Stimulated activated CD4-positive, alpha-beta T cell treated with anti-CD3 and anti-CD28 coated beads, Interleukin-1b, Interleukin-23, amount 100 ng/mL, for 1 hour (primary cell): ENCODE measurements at places on chromosomes 7 and 10.

DNA sequence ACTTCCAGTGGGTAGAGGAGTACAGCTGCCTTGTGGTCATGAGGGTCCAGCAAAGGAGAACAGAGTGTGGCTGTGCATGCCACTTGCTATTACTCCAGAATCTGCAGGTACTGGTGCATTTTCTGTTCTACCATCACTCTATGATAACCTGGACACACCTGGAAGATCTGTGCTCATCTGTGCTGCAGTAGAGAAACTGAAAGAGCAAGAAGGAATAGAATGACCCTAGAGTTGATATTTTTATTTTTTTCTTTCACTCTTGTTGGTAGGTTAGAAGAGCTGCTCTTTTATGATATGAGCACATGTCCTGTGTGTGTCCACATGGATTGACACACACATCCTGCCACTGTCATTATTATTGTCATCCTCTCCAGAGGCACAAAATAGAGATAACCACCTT, 48.3 kb upstream of the MTURN start:
- DNase-seq = no peak

GRCh38 chr10:96995851-96996250, 163.8 kb downstream of the LCOR start:
- DNase-seq = no peak

DNA sequence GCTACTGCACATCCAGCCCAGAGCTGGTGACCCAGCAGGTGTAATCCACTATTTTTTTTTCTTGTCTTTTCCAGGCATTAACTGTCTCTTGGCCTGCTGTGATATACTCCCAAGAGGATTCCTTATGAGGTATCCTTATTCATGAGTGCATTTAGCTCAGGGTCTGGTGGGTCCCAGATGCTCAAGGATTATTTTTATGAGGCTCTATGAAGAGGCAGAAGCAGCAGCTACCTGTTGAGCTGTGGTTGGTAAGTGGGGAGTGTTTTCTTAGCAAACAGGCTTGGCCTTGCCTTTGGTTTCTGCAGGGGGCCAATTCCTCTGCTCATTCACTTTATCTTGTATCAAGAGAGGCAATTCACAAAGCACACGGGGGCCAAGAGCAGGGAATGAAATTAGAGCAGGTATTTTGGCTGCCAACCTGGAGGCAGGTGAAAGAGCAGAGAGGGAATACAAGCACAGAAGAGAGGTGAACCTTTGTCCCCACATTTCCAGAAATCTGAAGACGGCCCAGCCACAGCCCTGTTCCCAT, 221.6 kb downstream of the TMEM178B start:
- no peak for DNase-seq

DNA sequence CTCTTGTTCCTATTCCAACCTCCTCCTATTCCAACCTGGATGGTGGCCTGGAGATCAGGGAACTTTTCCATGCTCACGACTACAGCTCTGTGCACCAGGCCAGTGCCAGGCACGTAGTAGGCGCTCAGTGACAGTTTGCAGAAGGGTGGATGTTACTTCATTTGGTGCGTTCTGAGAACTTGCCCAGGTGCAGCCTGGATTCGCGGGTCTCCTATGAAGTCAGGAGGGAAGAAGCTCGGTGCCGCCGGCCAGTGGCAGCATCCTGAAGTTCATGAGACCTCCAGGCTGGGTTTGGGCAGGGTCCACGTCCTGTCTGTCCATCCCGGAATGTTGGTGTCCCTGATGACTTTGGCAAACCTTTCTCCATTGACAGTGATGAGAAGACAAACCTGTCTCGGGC, 21.3 kb downstream of the LHPP start:
- DNase-seq = no peak

GRCh38 chr7:64099656-64100531, 54.7 kb downstream of the ZNF727 start:
- DNase-seq = no peak

DNA sequence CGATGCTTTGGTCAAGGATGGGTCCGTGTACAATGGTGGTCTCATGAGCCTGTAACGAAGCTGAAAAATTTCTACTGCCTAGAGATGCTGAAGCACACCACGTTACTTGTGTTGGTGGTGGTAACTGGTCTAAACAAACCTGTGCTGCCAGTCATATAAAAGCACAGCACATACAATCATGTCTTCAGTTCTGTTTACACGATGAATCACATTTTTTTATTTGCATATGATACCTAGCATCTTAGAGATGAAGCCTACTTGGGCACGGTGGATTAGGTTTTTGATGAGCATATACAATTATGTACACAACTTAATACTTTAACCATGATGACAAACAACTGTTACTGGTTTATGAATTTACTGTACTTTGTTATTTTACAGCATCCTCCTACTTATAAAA, 201.0 kb downstream of the ZMYND11 start:
- DNase-seq = no peak

DNA sequence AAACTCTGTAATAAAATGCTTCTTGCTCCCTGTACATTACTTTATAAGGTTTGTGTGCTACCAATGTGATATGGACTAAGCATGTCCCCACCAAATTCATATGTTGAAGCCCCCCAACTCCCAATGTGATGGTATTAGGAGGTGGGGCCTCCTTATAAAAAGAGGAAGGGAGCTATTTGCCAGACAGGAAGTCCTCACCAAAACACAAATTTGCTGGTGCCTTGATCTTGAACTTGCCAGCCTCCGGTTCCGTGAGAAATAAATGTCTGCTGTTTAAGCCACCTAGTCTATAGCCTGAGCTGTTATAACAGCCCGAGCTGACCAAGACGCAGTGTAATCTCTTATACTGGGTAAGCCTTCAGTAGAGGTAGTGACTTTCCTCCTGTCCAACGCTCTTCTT, 114.5 kb downstream of the INHBA start:
- DNase-seq = no peak

DNA sequence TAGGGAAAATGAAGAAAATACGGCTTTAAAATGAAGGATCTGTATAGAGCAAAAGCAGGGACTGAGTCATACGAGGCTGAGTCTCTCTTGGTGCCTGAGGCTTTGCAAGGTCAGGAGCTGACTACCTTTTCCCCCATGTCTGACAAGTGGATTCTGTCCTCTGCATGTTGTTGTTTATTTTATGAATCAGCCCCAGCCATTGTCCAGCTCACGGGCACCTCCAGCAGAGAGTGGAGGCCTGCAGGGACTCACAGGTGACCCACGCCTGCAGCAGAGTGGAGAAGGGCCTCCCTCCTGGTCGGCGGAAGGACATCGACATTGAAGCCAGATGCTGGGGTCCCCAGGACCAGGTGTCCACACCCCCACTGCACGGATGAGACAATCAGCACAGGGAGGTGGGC, 233.9 kb downstream of the WDR37 start:
- no peak for DNase-seq

GRCh38 chr7:101717628-101718357, 88.7 kb upstream of the MYL10 start:
- no peak for DNase-seq

DNA sequence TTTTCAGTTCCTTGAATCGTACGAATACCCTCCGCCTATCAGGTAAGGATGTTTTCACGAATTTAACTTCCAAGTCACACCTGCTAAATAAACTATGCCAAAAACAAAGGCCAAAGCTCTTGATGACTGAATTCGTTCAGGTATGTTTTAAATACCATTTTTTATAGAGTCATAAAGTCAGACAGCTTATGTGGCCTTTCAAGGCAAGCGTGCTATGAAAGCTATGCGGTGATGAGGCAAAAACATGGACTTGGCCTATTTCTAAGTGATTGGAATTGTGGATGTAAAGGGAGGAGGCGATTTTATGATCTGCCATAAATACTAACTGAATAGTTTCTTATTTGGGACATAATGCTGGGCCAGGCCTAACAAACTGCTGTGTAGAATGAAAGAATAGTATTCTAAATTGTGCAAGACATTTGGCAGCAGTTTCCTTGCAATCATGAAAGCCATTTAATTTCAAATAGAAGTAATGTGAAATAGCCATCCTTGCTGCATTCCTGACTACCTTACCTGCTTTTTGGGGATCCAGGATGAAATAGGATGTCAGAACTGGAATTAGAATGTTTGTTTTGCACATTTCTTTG, 14.0 kb downstream of the SLC39A12 start:
- DNase-seq = no peak

- DNase-seq = no peak
These were observed 737 bp downstream of the CNNM2 start for GRCh38 chr10:102918817-102919245.

- no peak for DNase-seq
These were observed 266.6 kb downstream of the POLR1F start for GRCh38 chr7:19442016-19442785.

DNA sequence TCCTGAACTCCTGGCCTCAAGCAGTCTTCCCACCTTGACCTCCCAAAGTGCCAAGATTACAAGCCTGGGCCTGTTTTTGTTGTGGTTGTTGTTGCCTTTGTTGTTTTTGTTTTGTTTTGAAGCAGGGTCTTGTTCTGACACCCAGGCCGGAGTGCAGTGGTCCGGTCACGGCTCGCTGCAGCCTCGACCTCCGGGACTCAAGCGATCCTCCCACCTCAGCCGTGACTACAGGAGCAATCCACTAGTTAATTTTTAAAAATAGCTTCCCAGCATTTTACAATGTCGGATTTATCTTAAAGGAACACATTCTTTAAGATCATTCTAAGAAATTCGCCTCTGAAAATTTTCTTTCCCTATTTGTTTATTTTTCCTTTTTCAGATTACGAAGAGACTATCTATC, 27.7 kb upstream of the AP5Z1 start:
- DNase-seq = no peak

DNA sequence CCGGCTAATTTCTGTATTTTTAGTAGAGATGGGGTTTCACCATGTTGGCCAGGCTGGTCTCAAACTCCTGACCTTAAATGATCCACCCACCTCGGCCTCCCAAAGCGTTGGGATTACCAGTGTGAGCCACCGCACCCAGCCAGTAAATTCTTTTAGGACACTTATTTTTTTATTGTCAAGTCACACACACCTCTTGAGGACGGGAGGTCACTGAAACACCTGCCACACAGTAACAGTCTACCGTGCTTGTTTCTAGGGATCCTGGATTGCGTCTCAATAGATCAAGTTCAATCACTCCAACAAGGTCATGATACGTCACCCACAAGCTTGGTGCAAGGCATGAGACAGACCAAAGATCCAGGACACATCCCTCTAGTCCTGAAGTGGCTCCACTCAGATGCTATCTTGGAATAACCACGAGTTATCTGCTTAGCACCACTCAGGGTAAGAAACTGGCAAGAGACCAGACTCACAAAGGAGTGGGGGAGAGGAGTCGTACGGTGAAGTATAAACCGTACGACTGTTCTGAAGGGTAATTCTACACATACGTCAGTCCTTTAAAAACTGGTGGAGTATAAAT, 58.9 kb upstream of the NCAPG2 start:
- no peak for DNase-seq

GRCh38 chr7:1024331-1024841, 20.0 kb upstream of the GPR146 start:
- no peak for DNase-seq

DNA sequence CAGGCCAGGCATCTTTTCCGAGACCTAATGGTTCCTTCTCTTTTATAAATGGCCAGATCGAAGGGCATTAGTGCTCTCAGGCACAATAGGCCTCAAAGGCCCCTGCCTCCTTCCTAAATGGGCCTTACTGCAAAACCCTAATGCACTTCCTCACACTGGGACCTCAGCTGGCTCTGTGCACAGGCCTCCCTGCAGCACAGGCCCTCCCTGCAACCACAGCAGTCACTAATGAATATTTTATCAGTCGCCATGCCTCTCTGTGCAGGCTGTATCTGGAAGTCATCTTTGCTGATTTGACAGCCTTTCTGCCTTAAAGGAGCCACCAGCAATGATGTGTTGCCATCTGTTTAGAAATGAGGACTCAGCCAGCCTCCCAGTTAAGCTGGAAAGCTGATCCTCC, 54.9 kb upstream of the SDK1 start:
- DNase-seq = no peak

GRCh38 chr10:7192831-7193361, 217.9 kb downstream of the SFMBT2 start:
- peak; percentile 30 for DNase-seq

DNA sequence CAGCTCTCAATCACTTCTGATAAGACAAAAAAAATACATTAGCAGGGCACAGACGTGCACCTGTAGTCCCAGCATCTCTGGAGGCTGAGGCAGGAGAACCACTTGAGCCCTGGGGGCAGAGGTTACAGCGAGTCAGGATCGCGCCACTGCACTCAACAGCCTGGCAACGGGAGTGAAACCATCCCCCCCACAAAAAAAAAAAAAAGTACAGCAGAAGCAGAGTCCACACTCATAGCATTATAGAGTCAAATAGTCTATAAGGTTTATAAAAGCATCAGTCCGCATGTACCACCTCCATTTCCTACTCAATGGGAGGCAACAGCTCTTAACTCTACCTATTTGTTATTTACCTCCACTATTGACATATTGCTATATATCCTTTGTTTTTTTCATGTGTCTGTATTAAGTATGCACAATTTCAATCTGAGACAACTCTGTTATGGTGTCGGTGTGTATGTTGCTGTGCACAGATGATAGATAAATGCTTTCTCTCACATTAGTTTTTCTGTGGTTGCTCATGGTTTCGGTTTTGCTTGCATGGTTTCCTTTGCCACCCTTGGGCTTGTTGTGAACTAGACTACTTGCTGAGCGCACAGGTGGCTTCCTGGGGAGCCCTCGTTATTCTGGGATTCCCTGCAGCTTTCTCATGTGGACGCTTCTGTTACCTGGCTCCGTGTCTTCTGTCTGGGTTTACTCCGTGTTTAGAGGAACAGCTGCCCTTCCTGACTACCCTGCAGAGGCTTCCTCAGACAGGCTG, 40.4 kb downstream of the PROSER2 start:
- peak; percentile 3 for DNase-seq

- no peak for DNase-seq
These were observed 3.5 kb upstream of the GDF2 start for GRCh38 chr10:47318706-47319105.

DNA sequence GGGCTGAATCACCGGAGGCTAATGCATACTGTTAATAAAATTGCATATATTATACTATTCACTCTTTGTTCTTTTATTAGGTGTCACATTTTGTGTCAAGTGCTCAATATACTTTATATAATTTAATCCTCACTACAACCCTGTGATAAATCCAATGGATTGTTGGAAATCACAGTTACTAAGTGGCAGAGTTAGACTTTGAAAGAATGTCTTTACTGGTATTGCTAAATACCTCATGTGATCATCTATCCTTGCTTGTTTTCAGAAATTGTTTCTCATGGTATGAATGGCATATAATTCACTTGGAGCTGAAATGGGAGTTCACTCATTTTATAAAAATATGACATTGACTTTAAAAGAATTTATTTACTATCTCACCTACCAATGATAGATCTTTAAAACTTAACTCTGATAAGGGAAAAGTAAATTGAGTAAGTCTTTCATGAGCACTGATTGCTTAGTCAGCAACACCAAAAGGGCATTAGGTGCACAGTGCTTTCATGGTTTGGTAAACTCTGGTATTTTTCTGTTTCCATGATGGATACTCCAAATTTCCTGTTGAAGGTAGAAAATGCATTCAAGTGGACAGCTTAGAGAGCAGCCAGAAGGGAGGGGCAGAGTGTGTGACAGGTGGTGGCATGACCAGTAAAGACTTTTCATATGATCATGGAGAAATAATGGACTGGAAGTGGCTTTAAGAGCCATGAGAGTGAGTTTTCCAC, 22.6 kb downstream of the ENKUR start:
- DNase-seq = no peak
